ENCODE measurements at places on chromosomes 12 and 14.

- DNase-seq: no peak
Observed at GRCh38 chr12:131458931-131459772, 251.7 kb upstream of the SFSWAP start.

GRCh38 chr12:45400991-45401390 is 185.1 kb downstream of the ANO6 start:
- no peak for DNase-seq

DNA sequence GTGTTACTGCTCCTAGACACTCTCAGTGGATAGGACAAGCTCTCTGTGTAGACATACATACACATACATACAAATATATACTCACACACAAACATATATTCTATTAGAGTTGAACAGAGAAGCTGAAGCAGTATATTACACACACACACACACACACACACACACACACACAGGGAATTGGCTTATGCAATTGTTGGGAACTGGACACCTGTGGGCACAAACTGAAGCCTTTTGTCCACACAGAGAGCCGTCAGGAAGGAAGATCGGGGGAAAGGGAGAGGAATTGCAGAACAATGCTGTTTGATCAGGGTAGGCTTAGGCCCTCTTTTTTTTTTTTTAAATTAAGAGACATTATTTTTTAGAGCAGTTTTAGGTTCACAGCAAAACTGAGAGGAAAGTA is 180.7 kb upstream of the DDHD1 start:
- DNase-seq: no peak

GRCh38 chr12:119005085-119005484 is 23.7 kb downstream of the SRRM4 start:
- no peak for DNase-seq

- DNase-seq: no peak
Observed at GRCh38 chr12:46214668-46215436, 54.0 kb downstream of the SLC38A1 start.

- DNase-seq: no peak
Observed at GRCh38 chr12:38905480-38906351, at the start of gene CPNE8. Gene CPNE8 (minus strand): TSS chr12:38905591. CDS start chr12:38905534, 57 bp downstream.

- no peak for DNase-seq
Observed at GRCh38 chr12:93167841-93168492, 209.8 kb upstream of the NUDT4 start.
